ENCODE measurements at places on chromosomes 16 and 17.
A peak's percentile ranks its signal among the peaks of the same experiment; 100 is the strongest.

- DNase-seq: no peak
Observed at GRCh38 chr17:7293159-7293558, 1.3 kb downstream of the YBX2 start.

GRCh38 chr17:74514632-74515334, 16.5 kb downstream of the CD300LB start:
- no peak for DNase-seq

- DNase-seq: no peak
Observed at GRCh38 chr16:19613834-19614233, 58.3 kb downstream of the VPS35L start.

DNA sequence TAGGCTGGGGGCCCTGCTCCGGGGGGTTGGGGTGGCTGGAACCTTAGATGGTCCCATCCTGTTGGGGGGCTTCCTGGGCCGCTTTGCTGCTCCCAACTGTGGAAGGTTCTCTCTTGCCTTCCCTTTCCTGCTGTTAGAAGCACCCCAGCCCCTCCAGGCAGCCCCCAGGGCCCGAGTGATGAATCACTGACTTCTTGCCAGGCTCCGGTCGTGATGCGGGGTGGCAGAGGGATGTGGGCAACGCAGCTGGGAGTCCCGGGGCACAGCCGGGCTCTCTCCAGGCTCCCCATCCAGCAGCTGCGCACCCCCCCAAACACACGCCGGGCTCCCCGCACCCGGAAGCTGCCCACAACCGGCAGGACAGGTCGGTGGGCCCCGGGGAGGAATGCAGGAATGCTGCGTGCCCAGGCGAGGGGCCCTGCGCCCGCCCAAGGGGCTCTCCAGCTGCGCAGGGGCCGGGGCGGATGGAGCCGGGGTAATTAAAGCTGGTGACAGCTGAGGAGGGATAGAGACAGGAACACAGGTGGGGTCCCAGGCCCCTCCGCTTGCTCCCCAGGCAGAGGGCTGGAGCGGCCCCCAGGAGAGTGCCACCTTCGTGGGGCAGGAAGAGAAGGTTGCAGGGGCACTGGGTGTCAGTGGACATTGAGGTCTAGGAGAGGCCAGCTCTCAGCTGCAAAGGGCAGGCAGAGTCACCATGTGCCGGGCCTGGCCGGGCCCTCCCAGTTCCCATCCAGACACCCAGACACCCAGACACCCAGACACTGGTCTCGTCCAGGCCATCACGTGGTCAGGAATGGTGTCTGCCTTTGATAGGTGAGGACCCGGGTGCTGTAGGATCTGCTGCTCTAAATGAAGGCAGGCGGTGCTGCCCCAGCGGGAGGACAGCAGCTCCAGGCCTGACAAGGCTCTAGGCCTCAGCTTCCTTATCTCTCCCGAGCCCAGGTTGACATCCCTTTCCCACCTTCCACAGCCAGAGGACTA, 15.0 kb upstream of the SLC38A10 start:
- DNase-seq: no peak

GRCh38 chr17:57550016-57550415, 195.1 kb downstream of the CCDC182 start:
- DNase-seq: no peak

DNA sequence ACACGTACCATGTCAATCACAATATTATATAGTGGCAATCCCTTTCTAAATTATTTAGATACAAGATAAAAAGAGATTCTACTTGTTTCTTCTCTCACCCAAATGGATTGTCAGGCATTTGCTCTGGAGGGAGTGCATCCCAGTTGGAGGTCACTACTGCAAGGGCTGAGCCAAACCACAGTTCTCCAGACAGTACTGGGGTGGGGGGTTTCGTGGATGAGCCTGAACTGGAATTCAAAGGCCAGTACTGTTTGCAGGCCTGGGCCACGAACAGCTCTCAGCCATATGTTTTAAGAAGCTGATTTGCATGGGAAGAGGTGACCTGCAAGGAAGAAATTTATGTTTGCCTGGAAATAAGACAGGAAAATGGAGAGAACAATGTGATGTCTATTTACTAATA, 314.9 kb downstream of the PMP22 start:
- DNase-seq: no peak

DNA sequence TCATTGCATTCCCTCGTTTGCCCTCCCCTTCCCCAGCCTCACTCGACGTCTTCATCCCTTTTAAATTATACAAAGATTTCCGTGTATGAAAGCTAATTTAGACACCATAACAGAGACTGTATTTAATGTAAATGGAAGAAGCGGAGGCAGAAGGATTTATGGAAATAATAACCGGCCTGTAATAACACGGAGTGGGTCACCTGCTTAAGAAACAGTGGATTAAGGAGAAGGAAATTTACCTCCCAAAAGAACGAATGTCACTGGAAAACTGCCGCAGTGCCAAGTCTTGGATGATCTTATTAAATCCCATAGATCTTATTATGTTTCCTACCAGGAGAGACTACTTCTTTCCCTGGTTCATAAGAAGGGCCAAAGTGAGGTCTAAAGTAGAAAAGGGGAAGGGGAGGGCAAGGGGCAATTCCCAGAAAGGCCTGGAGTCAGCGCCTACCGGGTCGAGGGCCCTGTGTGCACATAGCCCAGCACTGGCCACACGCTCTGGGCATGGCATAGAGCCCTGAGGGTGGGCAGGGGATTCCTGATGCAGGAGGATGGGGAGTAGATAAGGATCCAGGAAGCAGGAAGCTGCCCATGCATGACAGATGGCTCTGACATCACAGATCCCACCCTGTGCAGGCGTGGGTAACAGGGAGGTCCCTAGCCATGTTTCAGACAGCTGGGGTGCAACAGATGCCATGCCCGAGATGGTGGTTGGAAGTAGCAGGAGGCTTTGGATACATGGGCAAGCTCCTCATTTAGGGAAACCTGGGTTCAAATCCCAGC, 56.2 kb upstream of the RPL38 start:
- no peak for DNase-seq

DNA sequence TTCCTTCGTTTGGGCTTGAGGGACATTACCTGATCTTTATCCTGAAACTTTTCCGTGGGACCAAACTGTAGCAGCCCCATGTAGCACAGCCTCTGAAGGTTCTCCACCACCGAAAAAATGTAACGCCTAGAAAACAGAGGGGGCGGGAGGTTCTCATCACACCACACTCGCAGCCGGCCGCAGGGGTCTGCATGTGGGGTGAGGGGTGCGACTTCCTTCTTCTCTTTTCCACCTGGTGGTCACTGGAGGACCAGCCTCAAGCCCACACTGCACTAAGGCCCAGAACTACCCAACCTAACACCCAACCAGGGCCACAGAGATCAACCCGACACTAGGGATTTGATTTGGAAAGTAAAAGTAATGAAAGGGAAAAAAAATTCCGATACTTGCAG, 57.1 kb downstream of the GTF3C1 start:
- no peak for DNase-seq

DNA sequence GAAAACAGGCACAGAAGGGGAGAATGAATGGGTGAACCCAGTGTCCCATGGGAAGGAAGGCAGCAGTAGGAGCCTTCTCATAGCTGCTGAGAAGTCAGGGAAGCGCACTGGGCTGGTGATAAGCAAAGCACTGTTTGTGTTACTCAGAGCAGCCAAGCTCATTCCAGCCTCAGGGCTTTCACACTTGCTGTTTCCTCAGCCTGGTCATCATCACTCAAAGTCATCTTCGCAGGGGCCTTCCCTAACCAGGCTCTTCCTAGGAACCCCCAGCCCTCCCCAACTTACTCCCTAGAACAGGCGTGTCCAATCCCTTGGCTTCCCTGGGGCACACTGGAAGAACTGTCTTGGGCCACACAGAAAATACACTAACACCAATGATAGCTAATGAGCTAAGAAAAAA, 32.1 kb upstream of the LONP2 start:
- DNase-seq: no peak

GRCh38 chr16:11621920-11622651, 35.4 kb upstream of the LITAF start:
- DNase-seq: no peak

GRCh38 chr16:27199736-27200135, 3.6 kb upstream of the KDM8 start:
- no peak for DNase-seq

DNA sequence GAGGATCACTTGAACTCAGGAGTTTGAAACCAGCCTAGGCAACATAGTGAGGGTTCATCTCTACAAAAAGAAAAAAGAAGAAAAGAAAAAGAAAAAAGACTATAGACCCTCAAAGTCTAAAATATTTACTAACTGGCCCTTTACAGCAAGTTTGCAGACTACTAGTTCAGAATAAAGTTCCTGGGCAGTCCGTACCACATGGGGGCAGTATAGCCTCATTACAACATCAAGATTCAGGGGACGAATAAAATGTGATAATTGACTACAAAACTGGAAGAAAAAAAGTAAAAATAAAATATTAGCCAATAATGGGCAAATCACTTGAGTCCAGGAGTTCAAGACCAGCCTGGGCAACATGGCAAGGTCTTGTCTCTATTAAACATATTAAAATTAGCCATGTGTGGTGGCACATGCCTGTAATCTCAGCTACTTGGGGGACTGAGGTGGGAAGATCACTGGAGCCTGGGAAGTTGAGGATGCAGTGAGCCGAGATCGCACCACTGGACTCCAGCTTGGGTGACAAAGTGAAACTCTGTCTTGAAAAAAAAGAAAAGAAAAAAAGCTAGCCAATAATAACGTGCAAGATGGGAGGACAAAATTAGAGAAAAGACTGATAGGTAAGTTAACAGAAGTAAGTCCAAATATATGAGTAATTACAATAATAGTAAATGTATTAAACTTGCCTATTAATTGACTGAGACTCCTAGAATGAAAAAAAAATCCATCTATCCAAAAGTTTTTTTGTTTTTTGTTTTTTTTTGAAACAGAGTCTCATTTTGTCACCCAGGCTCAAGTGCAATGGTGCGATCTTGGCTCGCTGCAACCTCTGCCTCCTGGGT, 129.4 kb upstream of the SEC14L1 start:
- DNase-seq: peak; percentile 10

GRCh38 chr16:3182608-3183444, 5.2 kb upstream of the OR1F1 start:
- DNase-seq: no peak

GRCh38 chr16:10870137-10870776, 6.7 kb upstream of the CIITA start:
- DNase-seq: no peak

DNA sequence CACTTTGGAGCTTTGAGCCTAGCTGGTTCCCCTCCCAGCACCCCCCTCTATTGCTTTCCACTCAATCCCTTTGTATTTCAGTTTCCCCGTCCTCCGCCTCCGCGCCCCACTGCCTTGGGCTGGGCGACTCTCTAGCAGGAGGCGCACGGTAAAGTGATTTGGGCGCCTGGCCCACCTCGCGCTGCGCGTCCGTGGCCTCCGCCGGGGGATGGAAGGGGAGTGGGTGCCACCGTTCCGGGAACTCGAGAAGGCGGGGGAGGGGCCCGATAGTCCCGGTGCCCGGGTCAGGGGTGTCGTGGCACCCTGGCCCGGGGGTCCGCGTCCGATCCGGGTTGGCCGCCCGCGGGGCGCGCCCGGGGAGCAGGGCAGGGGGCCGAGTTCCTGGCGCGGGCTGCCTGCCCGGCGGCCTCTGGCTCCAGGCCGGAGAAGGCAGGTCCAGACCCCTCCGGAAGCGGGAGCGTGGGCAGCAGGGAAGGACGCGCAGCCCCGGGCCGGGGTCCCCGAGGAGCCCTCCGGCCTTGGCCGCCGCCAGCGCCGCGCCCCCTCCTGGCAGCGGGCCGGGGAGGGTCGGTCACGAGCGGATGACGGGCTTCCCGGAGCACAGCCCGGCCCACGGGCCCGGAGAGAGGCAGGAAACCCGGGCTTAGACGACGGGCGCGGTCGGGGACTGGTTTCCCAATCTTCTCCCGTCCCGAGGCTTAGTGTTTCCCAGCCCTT, 15.8 kb downstream of the MEOX1 start:
- DNase-seq: no peak

GRCh38 chr17:83115202-83115651, 35.8 kb downstream of the METRNL start:
- no peak for DNase-seq

DNA sequence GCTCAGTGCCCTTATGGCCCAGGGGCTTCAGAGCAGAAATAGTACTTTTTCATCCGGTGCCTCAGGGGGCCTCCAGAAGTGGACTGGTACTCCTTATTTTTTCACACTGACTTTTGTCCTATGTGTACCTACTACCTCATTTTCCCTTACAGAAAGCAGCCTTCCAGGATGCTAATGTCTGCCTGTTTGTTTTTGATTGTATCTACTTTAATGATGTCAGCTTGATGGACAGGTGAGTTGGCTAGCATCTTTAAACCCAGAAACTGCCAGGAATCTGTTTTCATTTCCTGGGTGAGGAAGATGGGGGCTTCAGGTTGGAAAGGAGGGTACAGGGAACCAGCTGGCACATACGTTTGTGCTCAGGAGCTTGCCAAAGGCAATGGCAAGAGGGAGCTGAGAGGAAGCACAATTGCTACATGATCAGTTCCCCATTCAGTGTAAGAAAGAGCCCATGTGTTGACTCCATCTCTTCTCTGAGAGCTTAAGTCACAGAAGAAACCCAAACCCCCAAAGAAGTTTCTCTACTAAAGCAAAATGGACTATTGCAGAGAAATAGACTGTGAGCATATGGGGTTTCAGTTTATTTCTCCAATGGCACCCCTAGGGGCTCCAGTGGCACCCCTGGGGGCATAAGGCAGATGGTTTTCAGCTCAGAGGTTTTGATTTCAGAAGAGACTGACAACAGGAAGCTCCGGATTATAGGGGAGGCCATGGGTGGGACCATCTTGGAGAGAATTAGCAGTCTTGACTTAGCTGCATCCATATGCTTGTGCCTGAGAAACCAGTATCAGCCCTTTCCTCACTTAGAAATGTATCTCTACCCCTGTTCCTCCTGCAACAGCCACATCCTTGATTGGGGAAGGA, 16.3 kb downstream of the LIG3 start:
- peak; percentile 27 for DNase-seq

- no peak for DNase-seq
Observed at GRCh38 chr17:9018726-9019125, 2.6 kb upstream of the NTN1 start.

DNA sequence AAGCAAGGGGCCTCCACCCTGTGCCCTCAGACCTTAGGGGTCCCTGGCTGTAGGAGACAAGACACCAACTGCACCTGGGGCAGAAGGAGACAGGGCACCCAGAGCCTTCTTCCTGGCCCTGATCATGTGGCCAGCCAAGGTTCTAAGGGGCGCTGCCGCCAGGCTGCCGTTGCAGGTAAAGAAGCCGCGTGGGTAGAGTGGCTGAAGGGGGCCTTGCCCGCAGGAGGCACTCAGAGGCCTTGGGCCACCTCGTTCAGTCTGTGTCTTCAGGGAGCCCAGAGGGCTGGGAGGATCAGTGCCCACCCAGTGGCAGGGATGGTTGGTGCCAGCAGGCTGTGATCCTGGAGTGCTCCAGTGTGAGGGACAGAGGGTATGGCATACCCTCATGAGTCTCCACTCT, 1.6 kb upstream of the AATK start:
- no peak for DNase-seq

Data from prostate gland (tissue), 2 donors.